ENCODE measurements at places on chromosomes 11 and 22. TPM values are rescaled to one million over a fixed set of nuclear protein-coding genes. Genes with fewer than 3 reads are reported as not detected.
A peak's percentile ranks its signal among the peaks of the same experiment; 100 is the strongest.

SYTL2 gene
- total RNA-seq, result 254 TPM

CADM1 gene
- total RNA-seq, result 58.0 TPM

APOA5 gene
- total RNA-seq, result not detected

KRTAP5-1 gene
- not detected for total RNA-seq

RFPL2 gene
- total RNA-seq, result not detected

ABTB2 gene
- total RNA-seq, result 4.7 TPM

INPP5J gene
- total RNA-seq, result 4.8 TPM

CLDN5 gene
- total RNA-seq, result 38.9 TPM

LGALS12 gene
- total RNA-seq, result not detected

DNA sequence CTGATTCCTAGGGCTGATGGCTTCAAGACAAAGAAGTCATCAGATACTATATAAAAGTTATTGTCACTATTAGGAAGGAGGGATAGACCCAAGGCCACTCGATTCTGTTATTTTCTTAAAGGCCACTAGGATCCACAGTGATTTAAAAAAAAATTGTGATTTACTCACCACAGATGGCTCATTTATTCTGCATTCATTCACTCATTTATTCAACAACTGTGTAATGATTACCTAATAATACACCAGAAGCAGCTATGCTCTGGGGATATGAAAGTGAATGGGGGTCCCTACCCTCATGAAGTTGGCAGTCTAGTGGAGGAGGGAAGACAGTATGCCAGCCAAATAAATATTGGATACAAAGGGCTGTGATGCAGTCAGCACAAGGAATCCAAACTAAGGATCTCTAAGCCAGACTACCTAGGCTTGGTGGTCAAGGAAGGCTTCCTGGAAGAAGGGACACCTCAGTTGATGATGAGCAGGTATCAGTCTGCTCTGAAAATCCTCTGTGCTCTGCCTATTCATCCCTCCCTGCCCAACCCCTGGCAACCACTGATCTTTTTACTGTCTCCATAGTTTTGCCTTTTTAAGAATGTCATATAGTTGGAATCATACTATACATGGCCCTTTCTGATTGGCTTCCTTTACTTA lies 110.5 kb downstream of the NAT10 start:
- no peak for DNase-seq

DNA sequence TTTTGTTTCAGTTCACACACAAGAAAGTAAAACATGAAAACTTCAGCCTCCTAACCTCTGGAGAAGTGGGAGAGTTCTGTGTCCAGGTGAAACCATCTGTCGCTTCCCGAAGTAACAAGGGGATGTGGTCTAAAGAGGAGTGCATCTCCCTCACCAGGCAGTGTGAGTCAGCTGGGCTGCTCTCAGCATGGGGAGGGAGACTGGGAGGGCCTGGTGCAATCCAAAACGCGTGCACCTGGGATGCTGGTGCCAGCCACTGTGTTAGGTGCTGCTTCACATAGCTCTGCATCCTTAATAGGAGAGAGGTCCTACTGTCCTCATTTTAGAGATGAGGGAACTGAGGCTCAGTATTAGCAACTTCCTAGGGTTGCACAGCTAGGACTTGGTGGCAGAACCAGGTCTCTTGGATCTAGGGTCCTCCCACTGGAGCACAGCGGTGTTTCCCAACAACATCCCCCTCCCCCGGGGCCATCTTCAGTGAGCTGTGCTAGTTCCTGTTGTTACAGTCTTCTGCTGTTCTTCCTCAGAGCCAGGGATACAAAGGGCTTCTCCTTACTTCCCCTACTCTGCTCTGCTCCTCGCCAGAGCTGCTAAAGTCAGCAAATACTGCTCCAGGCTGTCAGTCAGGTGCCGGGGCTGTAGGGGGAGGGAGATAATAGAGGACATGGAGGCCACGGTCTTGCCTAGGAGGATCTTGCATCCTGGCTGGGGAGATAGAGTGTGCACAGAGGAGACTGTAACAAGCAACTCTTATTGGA lies 8.0 kb downstream of the IL10RA start:
- no peak for DNase-seq

DNA sequence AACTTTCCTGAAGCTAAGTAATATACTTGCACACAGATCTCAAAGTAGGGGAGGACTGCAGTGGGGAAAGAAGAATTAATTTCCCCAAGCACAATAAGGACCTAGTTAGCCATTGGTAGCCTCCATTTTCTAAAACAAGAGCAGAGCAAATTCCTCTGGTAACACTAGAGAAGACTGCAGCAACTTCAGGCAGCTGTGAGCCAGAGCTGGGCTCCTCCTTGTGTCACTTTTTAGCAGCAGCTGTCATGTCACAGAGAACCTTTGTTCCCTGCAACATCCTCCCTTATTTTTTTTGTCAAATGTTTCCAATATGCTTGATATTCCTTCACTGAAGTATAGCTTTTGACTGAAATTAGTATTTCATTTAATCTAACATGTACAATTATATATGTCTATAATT lies 54.4 kb downstream of the RRAS2 start:
- no peak for DNase-seq

DNA sequence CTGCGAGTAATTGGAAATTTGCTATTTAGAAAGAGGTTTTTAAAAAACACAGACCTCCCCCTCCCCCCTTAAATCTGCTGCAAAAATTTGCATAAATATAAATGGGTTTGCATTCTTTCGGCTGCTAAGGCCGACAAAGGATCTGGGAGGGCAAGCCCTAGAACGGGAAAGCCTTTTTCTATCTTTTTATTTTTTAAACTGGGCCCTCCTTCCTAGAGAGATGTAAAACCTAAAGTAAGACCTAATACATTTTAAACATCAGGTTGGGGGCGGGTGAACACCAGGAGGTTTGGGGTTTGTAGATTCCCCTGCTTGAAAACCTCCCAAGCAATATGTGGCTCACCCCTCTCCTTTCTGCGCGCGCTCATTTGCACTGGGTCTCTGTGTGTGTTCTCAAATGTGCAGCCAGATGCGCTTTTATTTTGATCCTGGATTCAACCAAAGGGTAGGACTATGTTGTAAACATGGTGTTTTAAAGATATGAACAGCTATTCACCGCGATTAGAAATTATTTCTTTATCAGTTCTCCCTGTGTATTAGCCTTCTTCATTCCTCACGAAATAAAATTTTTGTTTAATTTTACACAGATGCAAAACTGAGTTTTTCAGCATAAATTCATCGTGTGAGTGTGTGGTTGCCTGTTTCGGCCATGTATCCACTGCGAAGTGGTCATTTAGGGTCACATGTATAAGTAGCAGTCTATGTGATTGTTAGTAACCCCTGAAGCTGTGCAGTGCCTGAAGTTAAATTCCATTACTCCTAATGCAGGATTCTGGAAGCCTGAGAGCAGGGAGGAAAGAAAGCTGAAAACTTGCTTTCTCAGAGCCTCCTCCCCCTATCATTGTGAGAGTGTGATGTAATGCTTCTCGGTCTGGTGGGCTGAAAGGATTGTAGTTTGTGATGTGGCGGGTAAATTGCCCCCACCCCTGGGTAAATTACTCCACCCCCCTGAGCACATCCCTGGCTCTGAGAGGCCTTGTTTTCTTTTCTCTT lies 988 bp downstream of the TNRC6B start:
- no peak for DNase-seq

DNA sequence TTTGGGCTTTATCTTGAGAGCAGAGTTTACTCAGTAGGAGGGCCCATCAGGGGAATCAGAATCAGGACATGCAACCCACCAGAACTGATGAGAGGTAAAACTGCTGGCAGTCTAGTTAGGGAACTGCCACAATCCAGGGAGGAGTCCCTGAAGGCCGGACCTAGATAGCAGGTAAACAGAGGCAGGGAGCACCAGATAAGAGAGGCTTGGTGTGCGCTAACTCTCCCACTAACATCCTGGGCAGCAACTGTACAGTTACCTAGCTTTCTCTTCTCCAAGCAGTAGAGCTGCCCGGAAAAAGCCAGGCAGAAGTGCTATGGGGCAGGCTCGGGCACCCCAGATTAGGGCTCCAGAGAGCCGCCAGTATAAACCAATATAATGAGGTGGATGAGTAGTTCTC lies 865 bp upstream of the AMOTL1 start:
- DNase-seq, result no peak

- DNase-seq, result peak; percentile 83
These were observed 39.0 kb upstream of the ADA2 start for GRCh38 chr22:17258015-17258787.

GRCh38 chr11:1181853-1182535 lies 24.2 kb downstream of the MUC5AC start:
- DNase-seq, result no peak

DNA sequence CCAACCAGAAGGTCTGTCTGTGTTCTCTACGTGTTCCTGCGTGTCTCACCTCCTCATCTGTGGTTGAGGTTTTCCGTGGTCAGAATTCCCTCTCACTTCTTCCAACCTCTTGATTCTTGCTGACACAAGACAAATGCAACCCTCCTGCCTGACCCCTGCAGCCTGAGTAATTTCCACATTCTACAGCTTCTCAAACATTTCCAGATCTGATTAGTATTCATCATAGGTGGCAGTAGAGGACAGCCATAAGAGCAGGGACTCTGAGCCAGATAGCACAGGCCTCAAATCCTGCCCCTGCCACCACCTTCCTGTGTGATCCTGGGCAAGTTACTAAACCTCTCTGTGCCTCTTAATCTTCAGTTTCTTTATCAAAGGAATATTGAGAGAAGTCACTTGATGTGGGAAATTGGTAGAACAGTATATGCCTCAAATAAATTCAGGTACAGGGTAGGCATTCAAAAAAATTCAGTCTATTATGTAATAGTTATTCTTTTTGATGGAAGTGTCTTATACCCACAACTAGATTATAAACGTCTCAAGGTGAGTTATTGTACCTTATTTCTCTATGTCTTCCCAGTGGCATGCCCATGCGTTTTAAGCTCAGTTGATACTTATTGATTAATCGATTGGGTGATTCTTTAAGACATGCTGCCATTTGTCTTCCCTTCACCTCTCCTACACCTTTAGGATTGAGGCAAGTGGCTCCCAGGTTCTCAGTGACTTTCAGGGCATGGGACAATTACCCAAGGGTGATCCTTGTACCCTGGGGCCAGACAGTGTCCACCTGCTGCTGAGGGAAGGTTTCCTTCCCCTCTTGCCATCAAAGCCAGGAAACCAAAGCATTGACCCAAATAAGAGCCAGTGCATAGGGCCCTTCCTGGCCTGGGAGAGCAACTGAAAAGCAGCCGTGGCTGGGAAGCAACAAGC lies 19.6 kb downstream of the POU2AF1 start:
- DNase-seq, result no peak

- no peak for DNase-seq
These were observed 979.7 kb upstream of the FAT3 start for GRCh38 chr11:91244912-91245311.

GRCh38 chr11:23021287-23021863 lies 161.1 kb upstream of the CCDC179 start:
- DNase-seq, result no peak

GRCh38 chr11:125020342-125020741 lies 42.8 kb upstream of the SLC37A2 start:
- no peak for DNase-seq

DNA sequence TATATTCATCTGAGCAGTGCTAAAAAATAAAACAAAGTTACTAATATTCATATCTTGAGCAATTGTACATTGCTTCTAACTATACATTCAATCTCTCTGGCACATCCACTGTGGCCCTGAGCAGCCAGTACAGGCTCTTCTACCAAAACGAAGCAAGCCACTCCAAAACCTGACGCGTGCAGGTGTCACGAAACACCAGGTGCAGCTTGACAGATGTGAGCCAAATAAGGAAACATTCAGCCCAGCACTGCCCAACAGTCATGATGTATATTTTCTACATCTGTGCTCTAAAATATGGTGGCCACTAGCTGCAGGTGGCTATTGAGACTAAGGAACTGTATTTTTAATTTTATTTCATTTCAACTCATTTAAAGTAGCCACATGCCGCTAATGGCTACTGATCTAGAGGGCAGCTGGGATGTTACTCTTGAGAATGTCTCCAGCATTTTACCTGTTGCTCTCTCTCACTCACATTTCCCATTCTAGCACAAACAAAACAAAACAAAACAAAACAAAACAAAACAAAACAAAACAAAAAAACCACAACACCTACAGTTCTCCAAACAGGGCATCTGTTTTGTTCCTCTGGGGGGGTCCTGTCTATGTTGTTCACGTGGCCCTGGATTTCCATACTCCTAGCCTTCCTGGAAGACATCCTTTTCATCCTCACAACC lies 77.7 kb downstream of the LARGE1 start:
- no peak for DNase-seq

DNA sequence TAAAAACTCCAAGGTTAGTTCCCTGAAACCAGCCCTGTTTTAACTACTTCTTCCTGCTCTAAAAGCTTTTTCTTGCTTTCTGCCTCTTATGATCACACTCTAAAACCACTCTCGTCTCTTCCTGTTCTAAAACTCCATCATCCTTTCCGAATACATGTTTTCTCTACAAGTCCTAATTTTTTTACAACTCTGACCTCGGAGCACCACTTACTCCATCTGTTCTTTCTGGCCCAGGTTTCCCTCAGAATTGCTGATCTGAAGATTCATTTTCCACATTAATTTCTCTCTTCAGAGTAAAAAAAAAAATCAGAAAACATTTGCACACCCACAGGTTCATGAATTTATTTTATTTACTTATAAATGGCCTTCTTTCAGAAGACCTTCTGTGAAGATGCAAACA lies 265.7 kb upstream of the CADM1 start:
- no peak for DNase-seq

GRCh38 chr11:76600124-76600655 lies 70.4 kb downstream of the LRRC32 start:
- DNase-seq, result no peak

GRCh38 chr11:36427876-36428275 lies 82.2 kb downstream of the TRAF6 start:
- DNase-seq, result no peak

DNA sequence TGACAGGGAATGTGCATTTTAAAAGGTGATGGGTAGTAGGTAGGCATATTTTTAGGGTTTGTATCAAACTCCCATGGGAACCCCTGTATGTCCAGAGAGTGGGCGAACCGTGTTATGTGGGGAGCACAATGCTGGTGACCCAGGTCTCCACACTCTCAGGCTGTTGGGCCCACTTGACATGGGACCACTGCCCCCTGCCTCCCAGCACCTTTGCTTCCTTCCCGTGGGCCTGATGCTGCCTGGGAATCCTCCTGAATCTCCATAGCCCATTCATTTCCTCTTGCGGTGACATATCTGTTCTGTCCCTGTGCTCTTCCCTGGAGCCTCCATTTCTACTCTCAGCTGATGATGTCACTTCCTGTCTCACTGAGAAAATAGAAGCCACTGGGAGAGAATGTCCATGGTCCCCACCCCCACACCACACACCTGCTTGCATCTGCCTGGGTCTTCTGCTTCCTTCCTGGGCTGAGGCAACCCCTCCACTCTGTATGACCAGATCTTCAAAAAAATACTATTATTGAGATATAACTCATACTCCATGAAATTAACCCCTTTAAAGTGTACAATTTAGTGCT lies 55.8 kb upstream of the THY1 start:
- DNase-seq, result peak; percentile 15

GRCh38 chr22:39092111-39092862 lies 4.8 kb upstream of the APOBEC3H start:
- DNase-seq, result no peak

- DNase-seq, result no peak
These were observed 511 bp downstream of the RAC2 start for GRCh38 chr22:37243402-37244113.

GRCh38 chr22:35900483-35901168 lies 128.0 kb downstream of the RBFOX2 start:
- no peak for DNase-seq

GRCh38 chr11:2708151-2708581 lies 8.4 kb upstream of the KCNQ1OT1 start:
- no peak for DNase-seq

- peak; percentile 26 for DNase-seq
These were observed 1.9 kb upstream of the ROBO4 start for GRCh38 chr11:124899383-124900145.

Data from ureter (tissue), 1 donor.